ENCODE measurements at places on chromosomes 7 and 10.

DNA sequence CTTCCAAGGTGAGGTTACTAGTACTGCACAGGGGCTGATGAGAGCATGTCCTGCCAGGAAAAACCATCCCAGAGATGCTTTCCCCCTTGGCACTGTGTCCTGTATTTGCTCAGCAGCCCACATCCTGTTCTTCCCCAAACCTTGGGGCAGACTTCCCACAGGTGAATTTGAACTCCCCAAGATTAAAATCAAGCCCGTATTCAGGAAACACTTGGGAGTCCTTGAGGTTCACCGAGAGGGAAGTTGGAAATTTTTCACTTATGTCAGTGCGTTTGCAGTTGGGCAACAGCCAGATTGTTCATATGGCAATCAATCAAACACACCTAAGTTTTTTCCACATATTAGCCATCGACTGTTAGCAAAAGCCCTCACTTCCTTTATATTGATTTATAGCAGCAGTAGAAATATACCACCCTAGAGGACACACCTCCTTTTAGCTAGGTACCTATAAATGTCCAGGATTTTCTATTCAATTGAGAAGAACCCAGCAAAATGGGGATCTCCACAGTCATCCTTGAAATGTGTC, at the start of gene DMBT1:
TSS of gene DMBT1 (plus strand) at position 476 of the 526 bp plus-strand sequence. CDS start at position 493, 17 bp downstream.
- no peak for DNase-seq

DNA sequence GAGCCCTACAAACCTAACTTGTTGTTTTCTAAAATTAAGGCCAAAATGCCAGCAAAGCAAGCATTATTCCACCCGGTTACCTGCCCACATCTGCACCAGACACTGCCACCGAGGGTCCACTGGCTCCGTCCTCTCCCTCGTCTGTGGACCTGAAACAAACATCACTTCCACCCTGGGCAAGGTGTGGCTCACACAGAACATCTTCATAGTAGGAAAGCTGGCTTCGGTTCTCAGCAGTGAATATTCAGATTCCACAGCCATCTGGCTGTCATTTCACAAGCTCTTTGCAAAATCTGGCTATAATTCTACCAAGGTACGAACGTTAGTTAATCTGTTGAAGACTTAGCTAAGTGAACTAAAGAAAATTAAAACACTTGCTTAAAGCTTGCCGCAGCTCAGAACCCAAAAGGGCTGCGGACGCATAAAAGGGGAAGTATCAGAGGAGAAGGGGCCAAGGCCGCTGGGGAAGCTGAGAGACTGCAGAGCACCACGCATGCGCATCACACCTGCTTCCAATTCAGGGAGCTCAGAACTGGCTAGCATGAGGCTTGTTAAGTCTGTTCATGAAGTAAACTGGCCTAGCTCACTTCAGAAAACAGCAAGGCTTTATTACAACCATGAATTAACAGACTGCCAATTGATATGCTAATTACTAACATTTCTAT, 46.1 kb downstream of the PTPRN2 start:
- peak; percentile 60 for DNase-seq

GRCh38 chr10:129193148-129193547, 273.9 kb upstream of the MGMT start:
- DNase-seq: no peak

DNA sequence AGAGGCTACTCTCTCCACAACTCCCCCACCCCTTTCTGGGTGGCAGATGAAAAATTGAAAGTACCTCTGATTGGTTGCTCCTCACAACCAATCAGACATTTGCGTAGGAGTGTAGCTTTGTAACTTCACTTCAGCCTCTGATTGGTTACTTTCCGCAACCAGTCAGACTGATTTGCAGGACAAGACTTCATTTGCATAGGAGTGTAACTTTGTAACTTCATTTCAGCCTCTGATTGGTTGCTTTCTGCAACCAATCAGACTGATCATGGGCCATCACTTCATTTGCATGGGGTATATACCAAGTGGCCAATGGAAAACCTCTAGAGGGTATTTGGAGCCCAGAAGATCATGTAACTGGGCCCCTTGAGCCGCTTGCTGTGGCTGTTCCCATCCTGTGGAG, 25.6 kb downstream of the CDNF start:
- no peak for DNase-seq

- DNase-seq: no peak
Observed at GRCh38 chr10:103069453-103070331, 123.4 kb downstream of the NT5C2 start.

DNA sequence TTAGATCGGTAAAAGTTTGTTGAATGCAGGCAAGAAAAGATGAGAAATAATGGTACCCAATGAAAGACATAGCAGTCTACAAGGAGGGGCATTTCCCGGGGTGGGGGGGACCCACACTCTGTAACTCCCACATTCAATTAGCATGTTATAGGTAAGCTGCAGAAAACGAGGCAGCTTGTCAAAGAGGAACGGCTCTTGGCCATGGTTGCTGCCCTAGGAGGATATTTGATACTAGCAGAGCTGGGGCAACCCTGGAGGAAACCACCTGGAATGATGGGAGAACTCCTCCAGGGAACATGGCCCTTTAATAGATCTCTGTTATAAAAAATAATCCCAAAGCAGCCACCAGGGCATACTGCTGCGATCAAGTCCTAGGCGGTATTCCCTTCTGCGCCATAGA, 98.5 kb downstream of the EGFR start:
- DNase-seq: no peak

- no peak for DNase-seq
Observed at GRCh38 chr7:1809070-1809469, 139.0 kb downstream of the ELFN1 start.

DNA sequence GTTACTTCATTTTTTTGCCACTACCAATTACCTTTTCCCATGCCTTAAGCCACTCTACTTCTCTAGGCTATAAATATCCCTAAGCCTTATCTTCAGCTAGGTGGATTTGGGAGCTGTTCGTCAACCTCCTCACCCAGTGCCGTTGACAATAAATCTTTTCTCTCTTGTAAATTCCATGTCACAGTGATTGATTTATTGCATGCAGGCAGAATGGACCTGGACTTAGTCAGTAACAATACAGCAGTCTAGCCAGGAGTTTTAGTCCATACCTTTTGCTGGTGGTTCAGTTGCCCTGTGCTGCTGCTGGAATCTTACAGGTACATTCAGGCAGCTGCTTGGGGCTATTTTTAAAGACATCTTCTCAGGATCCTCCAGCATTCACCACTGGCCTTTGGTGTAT, 350.5 kb upstream of the NRG3 start:
- no peak for DNase-seq
